NCI-H748 treated with DMSO at 0.1 percent for 48 hours (cell line): ENCODE measurements at places on chromosomes 6 and 20.

DNA sequence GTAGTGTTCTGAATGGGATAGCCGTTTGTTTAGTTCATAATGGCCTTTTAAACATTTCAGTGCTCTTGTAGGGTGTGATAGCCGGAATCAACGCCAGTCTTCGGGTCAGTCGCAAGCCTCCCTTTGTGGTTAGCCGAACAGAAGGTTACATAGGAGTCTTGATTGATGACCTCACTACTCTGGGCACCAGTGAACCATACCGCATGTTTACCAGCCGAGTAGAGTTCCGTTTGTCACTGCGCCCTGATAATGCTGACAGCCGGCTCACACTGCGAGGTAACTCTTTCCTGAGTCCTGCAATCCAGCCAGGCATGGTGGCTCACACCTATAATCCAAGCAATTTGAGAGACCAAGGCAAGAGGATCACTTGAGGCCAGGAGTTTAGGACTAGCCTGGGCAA lies 20.4 kb downstream of the MTO1 start:
- no peak for DNase-seq

GRCh38 chr6:5457983-5458683 lies 196.8 kb downstream of the FARS2 start:
- peak; percentile 22 for DNase-seq

DNA sequence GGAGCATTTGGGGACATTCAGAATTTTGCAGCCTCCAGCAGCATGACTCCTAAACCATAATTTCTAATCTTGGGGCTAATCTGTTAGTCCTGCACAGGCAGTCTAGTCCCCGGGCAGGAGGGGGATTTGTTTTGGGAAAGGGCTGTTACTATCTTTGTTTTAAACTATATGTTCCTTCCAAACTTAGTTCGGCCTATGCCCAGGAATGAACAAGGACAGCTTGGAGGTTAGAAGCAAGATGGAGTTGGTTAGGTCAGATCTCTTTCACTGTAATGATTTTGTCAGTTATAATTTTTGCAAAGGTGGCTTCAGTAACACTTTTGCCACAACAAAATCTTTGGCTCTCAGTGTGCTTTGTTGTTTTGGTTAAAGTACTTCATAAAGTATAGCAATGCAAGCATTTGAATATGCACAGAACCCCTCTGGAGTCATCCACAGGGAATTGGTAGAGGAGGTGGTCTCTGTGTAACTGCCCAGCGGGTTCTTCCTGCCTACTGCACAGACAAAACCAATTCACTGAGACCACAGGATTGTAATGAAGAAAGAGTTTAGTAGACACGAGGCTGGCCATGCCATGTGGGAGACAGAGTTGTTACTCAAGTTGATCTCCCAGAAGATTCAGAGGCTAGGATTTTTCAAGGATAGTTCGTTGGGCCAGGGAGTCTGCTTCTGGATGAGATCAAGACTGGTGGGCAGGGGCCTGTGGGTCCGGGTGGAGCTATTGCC lies 224.1 kb upstream of the MYLIP start:
- no peak for DNase-seq

- DNase-seq, result peak; percentile 16
These were observed 11.8 kb downstream of the CST7 start for GRCh38 chr20:24960861-24961260.
